ENCODE measurements at places on chromosomes 3 and 15. TPM values are rescaled to one million over a fixed set of nuclear protein-coding genes. Genes with fewer than 3 reads are reported as not detected.

HYAL1 gene
- total RNA-seq = not detected

PLA2G4F gene
- total RNA-seq = not detected

SECISBP2L gene
- 28.6 TPM for total RNA-seq

STRIT1 gene
- total RNA-seq = not detected

COL7A1 gene
- 3.2 TPM for total RNA-seq

LSMEM2 gene
- not detected for total RNA-seq

AMIGO3 gene
- total RNA-seq = not detected

ARHGAP11A gene
- total RNA-seq = 133 TPM

MASP1 gene
- total RNA-seq = not detected

TPRG1 gene
- total RNA-seq = 21.0 TPM

CHCHD6 gene
- total RNA-seq = 13.6 TPM

DNA sequence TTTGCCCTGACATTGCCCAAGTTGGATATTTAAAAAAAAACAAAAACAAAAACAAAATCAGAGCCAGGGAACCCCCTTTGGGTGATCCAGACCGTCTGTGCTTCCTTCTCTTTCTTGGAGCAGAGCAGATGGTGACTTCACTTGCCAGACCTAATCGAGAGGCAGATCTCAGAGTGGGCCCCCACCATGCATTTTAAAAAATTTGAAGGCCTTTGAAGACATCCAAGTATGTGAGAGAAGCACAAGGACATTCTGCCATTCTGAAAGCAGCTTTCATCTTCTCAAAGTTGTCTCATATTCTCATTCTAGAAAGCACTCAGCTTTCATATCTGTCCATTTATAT is 93.3 kb downstream of the SV2B start:
- no peak for DNase-seq

- DNase-seq = no peak
Observed at GRCh38 chr3:17738921-17739320, 3.5 kb downstream of the TBC1D5 start.

GRCh38 chr15:48584812-48585563 is 60.5 kb downstream of the FBN1 start:
- DNase-seq = no peak

DNA sequence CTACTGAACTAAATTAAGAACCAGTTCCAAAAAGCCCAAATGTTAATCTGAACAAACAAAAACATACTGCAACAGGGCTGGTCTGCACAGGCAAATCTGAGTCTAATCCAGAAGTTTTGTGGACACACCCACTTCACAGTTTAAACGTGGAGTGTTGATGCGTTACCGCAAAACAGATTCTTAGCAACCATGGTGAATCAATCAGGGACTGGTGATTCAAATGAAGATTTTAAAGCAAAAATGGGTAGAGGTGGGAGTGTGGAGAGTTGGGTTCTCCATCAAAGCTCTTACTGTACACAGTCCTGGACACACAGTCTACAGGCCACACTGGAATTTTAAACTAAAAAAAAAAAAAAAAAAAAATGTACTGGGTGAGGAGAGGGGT is 5.2 kb downstream of the ANXA2 start:
- peak; percentile 57 for DNase-seq

GRCh38 chr3:99520513-99520912 is 117.9 kb upstream of the COL8A1 start:
- no peak for DNase-seq

- DNase-seq = peak; percentile 58
Observed at GRCh38 chr3:11720304-11720898, 76.7 kb upstream of the VGLL4 start.

- no peak for DNase-seq
Observed at GRCh38 chr3:50475348-50475747, 28.1 kb downstream of the CACNA2D2 start.

GRCh38 chr3:48851407-48851806 is 3.7 kb upstream of the PRKAR2A start:
- DNase-seq = no peak

DNA sequence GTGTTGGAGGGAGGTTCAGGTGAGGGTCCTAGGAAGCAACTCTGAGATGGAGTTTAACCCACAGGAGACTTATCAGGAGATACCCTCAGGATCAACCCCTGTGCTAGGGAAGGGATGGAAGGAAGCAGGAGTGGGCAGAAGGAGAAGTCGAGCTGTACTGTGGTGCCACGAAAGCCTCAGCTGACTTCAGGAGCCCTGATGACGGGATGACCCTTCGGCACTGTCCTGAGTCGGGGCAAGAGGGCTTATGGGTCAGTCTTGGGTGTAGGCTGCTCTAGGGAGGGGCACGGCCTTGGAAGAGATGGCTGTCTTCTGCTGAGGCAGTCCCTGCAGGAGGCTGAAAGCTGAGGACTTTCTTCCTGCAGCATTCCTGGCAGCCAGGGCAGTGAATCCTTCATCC is 7.7 kb downstream of the CLEC3B start:
- DNase-seq = no peak

DNA sequence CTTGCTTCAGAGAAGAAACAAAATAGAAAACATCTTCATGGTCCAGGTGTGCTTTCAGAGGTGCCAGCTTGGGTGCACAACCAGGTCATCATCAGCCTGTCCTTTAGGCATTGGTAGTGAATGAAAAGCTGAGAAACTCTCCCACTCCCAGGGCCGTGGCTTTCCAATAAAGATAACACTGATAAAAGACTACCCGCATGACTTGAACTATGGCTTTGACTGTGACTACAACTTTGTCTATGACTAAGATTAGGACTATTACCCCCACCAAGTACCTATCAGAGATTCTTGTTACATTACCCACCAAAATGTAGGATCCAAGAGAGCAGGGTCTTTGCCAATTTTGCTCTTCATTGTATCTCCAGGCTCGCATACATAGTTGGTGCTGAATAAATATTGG is 115.2 kb downstream of the EDEM1 start:
- no peak for DNase-seq

GRCh38 chr15:77473328-77473727 is 52.6 kb downstream of the HMG20A start:
- no peak for DNase-seq

- DNase-seq = no peak
Observed at GRCh38 chr3:115943579-115943978, 320.3 kb downstream of the GAP43 start.

DNA sequence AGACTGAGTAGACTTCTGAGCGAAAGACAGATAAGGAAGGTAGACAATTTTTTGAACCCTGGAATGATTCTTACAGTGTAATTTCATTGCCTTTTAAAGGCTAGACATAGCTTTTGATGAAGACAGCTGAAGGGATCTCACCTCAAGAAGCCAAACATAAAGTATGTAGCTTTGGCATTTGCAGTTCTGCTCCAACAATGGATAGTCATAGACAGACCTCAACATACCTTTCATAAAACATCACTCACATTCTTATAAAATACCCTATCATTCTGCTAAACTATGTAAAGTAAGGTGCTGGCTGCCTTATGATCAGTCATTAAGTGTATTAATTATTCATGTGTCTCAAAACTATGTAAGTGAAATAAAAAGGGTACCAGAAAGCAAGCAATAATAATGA is 70.0 kb downstream of the UBE3A start:
- no peak for DNase-seq

- no peak for DNase-seq
Observed at GRCh38 chr3:14406336-14406735, 3.9 kb downstream of the SLC6A6 start.

DNA sequence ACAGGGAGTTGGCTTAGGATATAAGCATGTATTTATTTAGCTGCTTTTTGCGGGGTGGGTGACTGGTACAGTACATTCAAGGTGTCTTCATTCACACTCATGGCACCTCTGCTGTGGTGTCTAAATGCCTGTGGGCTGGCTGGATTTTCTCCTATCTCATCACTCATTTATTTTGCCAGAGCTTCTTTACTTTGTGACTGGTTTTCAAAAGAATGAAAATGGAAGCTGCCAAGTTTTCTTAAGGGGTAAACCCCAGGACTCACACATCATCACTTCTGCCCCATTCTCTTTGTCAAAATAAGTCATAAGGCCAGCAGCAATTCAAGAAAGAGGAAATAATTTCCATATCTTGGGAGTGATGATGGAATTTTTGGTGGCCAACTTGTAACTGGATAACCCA is 493.4 kb upstream of the ALCAM start:
- no peak for DNase-seq

GRCh38 chr3:16347548-16347947 is 82.5 kb downstream of the OXNAD1 start:
- DNase-seq = no peak

DNA sequence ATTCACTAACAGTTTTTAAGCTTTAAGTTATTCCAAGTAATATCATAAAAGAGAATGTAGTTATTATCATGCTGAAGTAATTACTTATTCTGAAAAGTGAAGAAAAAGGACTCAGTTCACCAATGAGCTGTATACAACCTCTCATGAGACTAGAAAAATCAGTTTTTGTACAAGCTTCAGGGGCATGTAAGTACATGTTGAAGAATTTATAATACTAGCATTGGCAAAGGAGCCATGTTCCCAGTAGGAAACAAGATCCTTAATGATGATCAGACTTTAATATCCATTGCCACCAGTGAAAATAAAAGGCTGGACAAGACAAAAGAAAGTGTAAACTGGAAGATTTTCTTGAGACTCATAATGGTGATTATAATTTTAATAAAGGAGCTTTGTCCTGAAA is 532.8 kb downstream of the PLOD2 start:
- DNase-seq = no peak

DNA sequence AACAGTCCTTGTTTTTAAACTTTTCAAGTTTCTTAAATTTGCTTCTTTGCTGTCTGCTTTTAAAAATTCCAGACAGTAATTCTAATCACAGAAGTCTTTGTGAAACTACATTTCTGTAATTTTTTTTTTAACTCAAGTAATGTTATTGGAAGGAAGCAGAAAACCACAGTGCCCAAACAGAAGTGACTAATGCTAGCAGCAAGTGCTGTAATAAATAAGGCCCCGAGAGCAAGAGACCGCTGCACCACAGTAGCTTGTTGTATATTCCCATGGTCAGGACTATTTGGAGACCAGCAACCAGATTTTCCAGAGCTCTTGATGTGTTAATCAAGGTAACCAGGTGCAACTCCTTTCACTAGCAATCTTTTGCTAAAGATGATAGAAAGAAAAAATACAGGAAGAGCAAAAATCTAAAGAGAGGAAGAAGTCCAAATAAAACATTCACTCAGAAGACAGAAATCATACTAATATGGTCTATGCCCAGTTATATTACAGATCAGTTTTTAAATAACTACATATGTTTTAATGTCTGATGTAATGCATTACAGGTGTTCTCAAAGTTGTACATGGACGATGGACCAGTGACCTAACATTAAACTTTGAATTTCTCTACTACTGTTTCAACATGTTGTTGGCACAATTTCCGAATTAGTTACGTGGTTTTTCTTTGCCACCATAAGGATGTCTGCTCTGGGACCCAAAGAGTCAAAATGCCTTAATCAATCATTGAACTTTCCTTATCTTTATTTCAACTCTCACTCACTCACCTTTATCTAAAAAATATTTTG is 36.4 kb downstream of the WWTR1 start:
- no peak for DNase-seq

GRCh38 chr3:30319713-30320112 is 286.7 kb upstream of the TGFBR2 start:
- DNase-seq = peak; percentile 14

- DNase-seq = peak; percentile 17
Observed at GRCh38 chr3:77254967-77255831, 215.3 kb downstream of the ROBO2 start.

DNA sequence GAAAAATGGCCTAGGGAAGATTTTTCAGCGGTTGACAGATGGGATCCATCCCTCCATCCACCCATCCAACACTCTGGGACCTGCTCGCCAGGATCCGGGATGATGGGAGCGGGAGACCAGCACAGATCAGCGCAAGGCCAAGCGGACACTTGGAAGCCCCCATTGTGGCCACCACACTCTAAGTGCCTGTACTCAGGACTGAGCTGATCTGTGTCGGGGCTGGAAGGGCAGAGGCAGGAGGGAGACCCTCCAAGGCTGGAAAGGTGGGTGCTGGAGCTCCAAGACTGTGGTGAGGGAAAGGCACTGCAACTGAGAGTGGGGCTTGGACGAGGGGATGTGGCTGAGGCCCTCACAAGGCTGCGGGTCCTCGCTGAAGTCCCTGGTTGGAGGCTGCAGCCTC is 91.8 kb upstream of the TRPM1 start:
- no peak for DNase-seq

GRCh38 chr15:57384816-57385215 is 8.5 kb downstream of the CGNL1 start:
- DNase-seq = no peak

- no peak for DNase-seq
Observed at GRCh38 chr15:96273317-96274086, 57.0 kb upstream of the NR2F2 start.

- no peak for DNase-seq
Observed at GRCh38 chr3:188559072-188559429, 405.1 kb downstream of the LPP start.
